Urinary bladder (tissue), 4 donors: ENCODE measurements at places on chromosomes 6 and 20.
A peak's percentile ranks its signal among the peaks of the same experiment; 100 is the strongest.

DNA sequence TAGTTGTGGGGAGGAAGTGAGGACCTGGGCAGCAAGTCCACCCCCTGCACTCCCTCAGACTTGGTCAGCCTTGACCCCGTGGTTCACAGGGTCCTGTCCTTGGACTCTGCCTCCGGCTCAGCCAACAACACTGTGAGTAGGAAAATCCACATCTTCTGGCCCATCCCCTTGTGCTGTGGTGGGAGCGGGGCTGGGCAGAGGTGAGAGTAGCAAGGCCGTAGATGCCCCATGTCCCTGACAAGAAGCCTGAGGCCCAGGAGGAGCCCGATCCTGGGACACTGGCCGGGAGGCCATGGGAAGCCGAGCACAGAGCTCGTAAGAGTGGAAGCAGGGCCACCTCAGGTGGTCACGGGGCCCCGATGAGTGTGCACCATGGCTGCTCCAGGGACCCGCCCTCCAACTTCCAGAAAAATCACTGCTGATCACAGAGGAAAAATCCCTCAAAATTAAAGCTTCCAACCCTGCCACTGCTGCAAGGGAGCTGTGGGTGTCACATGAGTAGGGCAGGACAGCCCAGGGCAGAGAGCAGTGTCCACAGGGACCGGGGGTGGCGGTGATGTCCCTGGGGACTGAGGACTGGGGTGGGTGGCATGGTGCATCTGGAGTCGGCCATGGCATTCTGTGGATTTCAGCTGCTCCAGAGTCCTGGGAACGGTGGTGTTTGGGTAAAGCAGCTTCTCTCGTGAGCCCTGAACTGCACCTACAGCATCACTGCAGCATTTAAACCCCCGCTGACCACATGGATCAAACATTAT is 189.4 kb downstream of the DLL1 start:
- DNase-seq, result no peak

DNA sequence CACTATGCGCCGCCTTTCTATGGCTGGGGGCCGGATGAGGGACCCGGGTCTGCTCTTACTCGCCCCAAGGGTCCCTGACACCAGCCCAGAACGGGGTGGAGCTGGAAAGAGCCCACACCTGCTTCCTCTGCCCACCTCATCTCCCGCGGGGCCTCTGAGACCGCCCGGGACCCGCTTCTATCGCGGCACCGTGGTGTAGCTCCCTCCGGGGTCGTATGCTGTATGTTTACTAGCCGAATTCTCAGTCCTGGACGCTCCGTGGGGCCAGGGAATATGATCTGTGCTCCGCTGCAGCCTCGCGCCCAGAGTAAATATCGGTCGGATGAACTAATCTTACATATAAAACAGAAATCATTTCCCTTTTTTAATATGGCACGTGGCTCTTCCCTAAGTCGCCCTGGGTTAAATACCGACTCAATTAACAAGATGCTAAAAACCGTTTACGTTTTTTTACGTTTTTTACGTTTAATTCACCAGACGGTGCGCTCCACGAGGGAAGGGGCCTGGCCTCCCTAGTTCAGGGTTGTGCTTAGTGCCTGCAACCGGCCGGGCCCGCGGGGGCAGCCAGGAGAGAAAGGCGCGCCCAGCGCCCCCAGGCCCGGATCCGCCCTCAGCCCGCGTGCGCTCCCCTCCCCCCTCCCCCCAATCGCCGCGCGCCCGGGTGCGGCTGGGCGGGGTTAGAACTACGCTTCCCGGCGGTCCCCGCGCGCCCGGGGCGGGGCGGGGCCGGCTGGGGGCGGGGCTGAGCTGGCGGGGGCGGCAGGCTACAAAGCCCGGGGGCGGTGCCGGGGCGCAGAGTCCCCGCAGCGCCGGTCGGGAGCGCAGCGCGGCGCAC is at the start of gene RBM38:
Gene RBM38 (plus strand): TSS at position 793 of the 835 bp plus-strand sequence. CDS start 186 bp downstream, outside the sequence.
- DNase-seq, result peak; percentile 18

DNA sequence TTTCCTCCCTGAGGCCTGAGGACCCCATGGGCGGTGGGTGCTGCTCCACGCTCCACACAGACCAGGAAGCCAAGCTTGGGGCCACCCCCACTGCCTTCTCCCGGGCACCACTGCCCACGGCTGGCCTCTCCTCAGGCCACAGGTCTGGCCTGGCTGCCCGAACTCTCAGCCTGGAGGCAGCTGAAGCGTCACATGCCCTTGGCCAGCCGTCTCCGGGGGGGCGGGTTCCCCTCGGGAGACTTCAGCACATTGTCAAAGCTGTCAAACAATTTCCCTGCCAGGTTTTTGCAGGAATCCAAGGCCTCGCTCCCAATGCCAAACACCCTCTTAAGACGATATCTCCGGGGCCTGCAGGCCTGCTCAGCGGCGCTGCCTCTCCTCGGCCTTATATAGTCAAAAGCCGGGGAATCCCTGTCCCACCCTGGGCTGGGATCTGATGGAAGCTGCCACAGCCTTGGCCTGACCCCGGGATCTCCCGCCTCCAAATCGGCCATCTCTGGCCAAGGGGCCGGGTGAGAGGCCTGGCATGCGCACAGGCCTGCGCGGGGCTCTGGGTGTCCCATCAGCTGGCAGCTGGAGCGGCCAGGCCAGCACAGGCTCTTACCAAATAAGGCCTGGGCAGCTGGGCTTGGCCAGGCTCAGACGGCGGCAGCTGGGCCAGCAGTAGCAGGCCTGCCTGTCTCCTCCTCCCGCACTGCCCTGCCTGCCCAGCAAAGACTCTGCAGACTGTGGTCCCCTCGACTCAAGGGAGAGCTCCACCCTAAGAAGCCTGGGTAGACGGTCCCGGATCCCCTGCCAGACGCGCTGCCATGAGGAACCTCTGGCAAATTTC is 49.7 kb downstream of the RBM38 start:
- DNase-seq, result no peak

GRCh38 chr6:131103296-131103695 is 32.0 kb upstream of the AKAP7 start:
- no peak for DNase-seq

DNA sequence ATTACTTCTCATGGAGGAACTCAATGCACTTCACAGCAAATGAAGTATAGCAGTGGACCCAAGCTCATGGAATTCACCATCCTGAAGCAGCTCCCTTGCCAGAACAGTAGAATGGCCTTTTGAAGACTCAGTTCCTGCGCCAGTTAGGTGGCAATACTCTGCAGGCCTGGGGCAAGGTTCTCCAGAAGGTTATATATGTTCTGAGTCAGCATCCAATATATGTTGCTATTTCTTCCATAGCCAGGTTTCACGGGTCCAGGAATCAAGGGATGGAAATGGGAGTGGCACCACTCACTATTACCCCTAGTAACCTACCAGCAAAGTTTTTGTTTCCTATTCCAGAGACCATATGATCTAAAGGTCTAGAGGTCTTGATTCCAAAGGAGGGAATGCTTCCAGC is 56.4 kb upstream of the CNKSR3 start:
- DNase-seq, result no peak

DNA sequence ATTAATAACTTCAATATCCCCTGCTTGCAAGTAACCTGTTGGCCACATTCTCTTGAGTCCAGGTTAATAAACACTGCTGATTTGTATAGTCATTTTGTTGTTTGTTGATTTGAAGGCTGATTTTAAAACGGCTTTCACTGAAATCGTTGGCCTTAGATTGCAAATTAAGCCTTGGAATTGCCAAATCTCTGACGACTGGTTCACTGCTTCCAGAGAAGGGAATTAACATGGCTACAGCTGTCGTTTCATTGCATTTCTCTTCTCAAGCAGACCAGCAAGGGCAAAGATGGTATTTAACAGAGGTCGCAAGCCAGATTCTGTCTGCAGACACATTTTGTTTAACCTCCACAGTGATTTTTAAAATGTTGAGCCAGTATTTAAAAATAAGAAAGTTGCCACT is 470.9 kb downstream of the TFAP2A start:
- DNase-seq, result no peak

DNA sequence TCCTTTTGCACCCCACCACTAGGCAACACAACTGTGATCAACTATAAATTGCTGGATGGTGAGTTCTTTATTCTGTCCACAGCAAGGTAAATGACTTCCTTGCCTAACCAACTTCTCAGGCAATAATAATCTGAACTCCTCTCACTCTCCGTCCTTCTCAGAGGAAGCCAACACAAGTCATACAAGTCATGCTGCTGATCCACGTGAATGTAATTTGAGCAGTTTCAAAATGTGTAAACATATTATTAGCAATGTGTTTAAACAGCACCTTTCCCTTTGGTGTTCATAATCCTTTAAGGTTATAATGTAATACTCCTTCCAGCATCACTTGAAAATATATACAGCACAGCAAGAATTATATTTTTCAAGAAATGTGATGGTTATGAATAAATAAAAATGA is 127.9 kb downstream of the QRSL1 start:
- DNase-seq, result no peak

- DNase-seq, result no peak
These were observed 69.8 kb downstream of the CD83 start for GRCh38 chr6:14187406-14187805.

DNA sequence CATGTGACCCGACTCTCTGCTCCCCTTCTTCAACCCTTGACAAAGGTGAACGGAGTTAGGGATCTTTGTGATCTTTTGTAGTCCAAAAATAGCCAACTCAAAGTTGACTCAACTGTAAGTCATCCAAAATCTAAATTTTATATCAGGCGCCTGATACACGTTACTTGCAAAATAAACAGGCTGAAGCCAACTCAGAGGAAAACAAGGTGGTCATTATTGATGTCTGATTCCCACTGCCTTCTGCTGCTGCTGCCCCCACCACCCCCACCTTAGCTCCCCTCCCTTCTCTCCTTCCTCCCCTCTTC is 13.2 kb upstream of the RNF8 start:
- no peak for DNase-seq

DNA sequence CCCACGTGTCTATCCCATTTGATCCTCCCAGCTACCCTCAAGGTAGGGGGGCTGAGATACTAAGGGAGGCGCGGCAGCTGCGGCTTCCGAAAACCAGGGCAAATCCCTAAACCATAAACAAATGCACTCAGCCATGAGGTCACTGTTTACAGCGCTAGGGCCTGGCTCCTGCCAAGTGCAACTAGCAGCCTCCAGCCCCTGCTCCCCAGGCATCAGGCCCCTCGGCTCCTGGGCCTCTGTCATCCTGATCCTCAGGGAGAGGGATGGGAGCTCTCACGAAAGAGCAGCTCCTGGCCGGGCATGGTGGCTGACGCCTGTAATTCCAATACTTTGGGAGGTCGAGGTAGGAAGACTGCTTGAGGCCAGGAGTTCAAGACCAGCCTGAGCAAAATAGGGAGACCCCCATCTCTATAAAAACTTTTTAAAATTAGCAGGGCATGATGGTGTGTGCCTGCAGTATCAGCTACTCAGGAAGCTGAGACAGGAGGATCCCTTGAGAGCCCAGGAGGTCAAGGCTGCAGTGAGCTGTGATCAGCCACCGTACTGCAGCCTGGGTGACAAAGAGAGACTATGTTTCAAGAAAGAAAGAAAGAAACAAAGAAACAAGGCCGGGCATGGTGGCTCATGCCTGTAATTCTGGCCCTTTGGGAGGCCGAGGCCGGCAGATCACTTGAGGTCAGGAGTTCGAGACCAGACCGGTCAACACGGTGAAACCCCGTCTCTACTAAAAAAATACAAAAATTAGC is 42.5 kb upstream of the TLDC2 start:
- no peak for DNase-seq

DNA sequence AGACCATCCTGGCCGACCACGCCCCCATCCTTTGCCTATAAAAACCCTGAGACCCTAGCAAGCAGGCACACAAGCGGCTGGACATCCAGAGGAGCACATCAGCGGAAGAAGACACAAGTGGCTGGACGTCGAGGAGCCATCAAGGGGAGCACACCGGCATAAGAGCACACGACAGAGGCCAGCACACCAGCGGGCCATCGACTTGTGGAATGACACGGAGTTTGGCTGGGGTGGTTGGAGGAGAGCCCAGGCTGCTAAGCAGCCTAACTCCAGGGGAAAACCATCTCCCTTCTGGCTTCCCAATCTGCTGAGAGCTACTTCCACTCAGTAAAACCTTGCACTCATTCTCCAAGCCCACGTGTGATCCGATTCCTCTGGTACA is 44.8 kb upstream of the BCLAF1 start:
- no peak for DNase-seq

DNA sequence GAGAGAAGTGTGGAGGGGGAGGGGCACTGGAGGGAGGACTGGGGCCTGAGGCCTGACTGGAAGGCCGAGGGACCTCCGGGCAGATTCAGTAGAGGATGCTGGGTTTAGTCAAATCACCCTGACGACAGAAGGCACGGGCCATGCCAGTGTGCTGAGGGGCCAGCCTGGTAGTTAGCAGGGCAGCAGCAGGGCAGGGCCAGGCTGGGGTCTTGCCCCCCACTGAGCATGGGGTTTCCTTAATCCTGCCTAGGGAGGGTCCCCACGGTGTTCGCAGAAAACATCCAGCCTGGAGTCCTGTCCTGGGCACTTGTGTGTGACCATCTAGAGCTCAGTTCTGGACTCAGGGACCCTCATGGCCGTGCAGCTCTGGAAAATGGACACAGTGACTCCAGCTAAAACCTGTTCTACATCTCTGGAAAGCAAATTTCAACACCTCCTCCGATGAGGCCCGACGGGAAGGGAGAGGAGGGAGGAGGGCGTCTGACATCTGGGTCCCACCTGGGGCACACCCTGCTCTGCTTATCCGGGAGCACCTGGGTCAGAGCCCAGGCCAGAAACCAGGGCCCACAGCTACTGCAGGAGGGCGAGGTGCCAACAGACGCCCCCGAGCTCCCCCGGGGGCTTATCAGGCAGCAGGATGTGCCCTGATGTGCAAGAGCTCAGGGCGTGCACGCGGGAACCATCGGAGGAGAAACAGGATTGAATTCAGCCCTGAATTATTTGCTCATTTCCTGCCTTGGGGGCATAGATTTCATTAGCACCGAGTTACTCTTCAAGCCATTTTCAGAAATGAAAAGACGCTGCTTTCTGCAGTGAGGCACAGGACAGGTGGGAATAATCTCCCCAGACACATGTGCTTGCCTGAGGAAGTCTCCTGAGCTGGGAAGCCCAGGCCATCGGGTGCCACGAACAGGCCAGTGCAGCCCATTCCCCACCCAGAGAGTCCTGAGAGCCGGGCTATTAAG is 78.0 kb upstream of the MPC1 start:
- DNase-seq, result no peak

GRCh38 chr6:166343150-166343487 is 774 bp upstream of the SFT2D1 start:
- peak; percentile 10 for DNase-seq

DNA sequence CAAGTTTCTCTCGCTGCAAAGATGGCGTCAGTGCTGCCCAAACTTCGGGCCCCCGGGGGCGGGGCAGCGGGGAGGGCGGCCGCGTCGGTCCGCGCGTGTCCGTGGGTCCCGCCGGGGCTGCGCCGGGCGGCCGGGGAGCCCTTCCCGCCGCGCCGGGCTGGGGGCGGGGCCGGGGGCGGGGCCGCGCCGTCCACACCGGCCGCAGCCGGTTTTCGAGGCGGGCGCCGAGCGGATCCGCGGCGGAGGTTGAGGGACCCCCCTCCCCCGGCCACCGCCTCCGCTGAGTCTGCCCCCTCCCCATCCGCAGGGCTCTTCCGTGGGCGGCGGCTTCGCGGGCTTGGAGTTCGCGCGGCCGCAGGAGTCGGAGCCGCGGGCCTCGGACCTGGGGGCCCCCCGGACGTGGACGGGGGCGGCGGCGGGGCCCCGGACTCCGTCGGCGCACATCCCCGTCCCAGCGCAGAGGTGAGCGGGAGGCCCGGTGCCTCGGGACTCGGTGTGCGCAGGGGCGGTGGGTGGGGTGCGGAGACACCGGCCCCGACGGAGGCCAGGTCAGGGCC is 572 bp downstream of the SLC2A4RG start:
- no peak for DNase-seq

- no peak for DNase-seq
These were observed 20.4 kb downstream of the FGD2 start for GRCh38 chr6:37025621-37026466.
